ENCODE measurements at places on chromosomes 4 and X.

DNA sequence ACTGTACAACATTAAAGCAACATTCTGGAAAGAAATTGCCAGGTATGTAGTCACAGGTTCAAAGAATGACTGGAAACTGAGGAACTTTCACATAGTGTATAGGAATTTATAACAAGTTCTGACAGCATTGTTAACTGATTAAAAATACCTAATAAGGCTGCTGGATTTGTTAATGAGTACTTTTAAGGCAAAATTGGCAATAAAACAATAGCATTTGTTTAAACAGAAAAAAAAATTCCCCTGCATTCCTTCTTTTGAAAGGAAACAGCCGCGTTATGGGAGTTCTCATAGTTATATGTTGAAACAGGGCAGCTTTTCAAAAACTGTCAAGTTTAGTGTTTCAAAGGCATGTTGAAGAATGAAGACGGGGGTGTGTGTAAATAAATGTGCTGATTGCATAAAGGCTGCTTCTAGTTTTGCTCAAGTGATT lies 282.5 kb upstream of the FAT1 start:
- DNase-seq = no peak

- no peak for DNase-seq
Measured at GRCh38 chr4:158189422-158189821, 16.6 kb upstream of the GASK1B start.

- no peak for DNase-seq
Measured at GRCh38 chrX:45435481-45435880, 234.8 kb upstream of the DIPK2B start.

DNA sequence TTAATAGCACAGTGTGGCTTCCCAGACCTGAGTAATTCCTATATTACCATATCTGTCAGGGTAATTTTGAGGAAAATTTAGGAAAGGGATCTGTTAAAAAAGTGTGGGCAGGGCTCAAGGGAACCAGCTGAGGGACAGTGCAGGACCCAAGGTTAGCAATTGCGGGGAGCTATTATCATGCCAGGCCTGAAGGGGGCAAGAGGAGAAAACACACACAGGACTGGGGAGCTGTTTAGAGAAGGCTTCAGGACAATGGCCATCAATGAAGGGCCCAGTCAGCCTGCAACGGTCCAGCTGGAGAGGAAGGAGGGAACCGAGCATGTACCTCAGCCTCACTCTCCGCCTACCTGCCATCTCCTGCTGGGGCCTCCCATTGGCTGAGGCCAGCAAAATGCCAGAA lies 19.0 kb upstream of the NHS start:
- no peak for DNase-seq

DNA sequence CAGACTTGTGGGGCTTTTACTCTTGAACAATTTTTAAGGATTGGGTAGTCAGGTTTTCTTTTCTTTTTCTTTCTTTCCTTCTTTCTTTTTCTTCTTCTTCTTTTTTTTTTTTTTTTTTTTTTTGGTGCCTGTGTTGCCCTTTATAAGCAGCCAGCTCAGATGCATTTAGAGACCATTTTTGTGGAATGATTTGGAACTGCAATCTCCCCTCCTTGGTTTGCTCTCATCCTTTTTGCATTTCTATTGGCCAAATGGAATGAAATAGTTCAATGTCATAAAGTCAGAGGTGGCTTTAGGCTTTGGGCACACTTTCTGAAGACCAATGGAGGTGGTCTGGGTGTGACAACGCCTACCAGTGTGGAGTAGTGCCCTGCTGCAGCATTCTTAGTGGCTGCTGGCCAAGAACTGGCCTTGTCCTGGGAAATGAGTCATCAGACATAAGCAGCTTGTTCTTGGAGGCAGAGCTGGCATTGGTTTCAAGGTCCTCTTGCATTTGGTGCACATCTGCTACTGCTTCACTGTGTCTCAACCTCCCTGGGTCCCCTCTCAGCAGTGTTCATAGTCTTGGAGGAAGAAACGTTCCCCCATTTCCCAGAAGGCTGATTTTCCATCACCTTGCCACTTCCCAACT lies 84.5 kb downstream of the CT47B1 start:
- DNase-seq = no peak

GRCh38 chr4:13865871-13866669 lies 238.5 kb upstream of the BOD1L1 start:
- no peak for DNase-seq

- no peak for DNase-seq
Measured at GRCh38 chr4:7747062-7747385, 192.6 kb downstream of the AFAP1 start.

- no peak for DNase-seq
Measured at GRCh38 chr4:13944095-13944511, 316.6 kb upstream of the BOD1L1 start.

GRCh38 chrX:18698737-18699650 lies 8.5 kb upstream of the PPEF1 start:
- DNase-seq = no peak

GRCh38 chr4:54553001-54553400 lies 104.8 kb upstream of the KIT start:
- no peak for DNase-seq

GRCh38 chr4:15765391-15765790 lies 12.7 kb upstream of the CD38 start:
- no peak for DNase-seq
